NCI-H187 treated with DMSO at 0.1 percent for 48 hours (cell line): ENCODE measurements at places on chromosomes 5 and 9.

- no peak for DNase-seq
Observed at GRCh38 chr5:127367946-127368465, 77.4 kb downstream of the MEGF10 start.

DNA sequence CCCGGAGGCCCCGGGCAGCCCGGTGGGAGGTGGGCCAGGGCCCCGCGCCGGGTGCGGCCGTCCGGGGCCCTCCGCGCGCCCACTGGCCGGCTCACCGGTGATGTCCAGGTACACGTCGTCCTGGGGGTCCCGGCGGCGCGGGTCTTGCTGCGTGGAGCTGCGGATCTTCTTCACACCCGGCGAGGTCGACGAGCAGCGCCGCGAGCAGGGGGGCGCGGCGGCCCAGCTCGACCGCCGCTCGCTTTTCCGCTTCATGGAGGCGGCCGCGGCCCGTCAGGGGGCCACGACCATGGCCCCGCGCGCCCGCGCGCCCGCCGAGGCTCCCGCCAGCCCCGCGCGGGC is 548 bp downstream of the CDC14B start:
- DNase-seq: no peak

DNA sequence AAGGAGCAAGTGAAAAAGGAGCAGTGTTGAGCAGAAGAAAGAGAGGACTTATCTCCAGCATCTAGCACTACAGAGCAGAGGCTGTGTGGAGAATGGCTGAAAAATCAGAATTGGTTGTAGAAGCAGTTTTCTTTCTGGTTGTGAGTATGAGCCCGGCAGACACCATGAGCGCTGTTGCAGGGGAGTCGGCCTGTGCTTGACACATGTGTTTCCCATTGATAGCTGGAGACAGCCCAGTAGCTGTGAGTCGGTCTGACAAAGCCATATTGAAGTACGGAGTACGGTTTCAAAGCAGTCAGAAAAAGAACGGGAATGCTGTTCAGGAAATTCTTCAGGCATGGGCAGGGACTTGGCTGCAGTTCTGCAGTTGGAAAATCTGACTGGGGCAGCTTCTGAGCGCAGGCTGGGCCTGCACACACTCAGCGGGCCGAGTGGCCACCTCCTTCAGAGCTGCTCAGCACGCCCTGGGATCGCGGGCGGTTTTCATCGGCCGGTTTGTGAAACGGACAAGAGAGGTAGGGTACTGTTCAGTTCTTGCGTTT is at the start of gene SGCD:
TSS of gene SGCD (plus strand) at position 447 of the 542 bp plus-strand sequence.
- DNase-seq: no peak

DNA sequence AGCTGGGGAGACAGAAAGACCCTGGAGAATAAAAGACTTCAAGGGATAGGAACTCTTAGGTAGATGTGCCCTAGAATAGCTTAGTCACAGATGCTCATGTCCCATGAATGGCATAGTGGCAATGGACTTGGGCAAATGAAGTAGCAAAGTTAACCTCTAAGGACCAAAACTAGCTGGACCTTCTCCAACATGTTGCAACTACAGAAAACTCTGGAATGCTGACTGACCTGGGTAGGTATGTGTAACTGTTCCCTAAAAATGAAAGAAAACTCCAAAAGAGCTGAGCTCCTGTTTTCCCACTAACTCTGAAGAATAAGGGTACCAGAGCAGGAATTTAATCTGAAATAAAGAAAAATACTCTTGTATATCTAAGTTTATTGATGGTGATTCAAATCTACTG is 12.5 kb upstream of the LPAR1 start:
- DNase-seq: no peak

DNA sequence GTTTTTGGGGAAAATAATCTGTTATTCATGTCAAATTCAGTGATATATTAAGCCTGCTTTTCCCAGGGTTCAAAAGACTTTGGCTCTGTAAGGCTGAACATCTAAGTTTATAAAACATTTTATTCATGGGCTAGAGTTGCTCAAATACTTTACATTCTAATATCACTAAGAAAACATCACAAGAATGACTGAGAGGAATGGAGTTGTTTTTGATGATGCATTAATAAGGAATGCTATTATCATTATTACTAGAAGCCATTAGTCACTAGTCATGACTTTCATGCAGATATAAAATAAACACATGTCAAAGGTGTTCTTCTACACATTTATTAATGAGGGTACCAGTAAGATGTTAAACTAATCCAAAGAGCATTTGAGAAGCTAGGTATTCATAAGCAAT is 185.5 kb upstream of the KCNN2 start:
- DNase-seq: no peak

DNA sequence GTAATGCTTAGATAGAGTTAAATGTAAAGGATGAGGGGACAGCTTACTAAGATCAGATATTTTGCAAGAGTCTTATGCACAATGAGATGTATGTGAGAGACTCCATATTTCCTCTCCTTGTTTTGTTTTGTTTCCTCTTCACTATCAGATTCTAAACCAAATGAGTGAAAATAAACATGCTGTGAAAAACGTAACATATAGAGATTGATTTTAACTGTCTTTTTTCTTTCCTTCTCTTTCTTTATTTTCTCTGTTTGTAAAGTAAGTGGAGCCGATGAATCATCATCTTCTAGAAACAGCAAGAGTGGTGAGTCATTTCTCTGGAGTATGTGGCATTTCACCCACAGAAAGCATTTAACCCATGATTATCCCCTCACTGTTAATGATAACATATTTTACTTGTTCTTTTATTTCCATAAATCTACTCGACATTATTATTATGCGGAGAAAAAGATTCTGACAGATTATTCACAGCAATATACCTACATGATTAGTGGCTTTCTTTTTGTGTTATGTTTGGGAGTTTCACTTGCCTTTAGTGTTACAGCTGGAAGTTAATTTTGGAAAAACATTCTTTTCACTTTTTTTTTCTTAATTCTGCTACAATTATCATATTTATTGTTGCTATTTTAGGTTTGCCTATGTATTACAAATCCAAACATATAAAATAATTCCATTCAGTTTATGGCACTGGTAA is 2.1 kb upstream of the ANXA1 start:
- no peak for DNase-seq

DNA sequence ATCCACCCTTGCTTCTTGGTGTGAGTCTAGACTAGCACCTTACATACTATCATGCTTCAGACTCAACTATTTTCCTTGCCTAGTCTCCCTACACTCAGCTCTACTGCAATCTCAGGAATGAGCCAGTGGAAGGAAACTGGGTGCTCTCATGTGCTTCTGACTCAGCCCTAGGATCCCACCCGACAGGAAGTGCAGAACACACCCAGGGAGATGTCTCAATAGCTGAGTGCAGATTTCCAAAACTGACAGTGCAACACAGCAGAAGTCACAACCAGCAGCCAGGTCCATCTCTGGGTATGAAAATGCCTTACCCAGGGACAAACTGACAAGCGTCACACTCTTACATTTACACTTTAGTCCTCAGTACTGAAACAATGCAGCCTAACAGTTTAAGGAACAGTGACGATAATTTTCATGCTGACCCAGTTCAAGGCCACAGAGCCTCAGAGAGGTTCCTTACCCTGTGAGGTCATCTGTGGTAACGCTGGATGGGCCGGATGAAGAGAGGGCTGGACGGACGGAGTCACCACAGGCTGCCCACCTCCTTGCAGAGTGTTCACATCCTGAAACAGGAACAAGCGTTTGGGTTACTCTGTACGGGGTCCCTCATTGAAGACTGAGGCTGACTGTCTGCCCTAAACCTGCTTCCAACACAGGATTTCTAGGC is 33.0 kb downstream of the FKBP15 start:
- no peak for DNase-seq

DNA sequence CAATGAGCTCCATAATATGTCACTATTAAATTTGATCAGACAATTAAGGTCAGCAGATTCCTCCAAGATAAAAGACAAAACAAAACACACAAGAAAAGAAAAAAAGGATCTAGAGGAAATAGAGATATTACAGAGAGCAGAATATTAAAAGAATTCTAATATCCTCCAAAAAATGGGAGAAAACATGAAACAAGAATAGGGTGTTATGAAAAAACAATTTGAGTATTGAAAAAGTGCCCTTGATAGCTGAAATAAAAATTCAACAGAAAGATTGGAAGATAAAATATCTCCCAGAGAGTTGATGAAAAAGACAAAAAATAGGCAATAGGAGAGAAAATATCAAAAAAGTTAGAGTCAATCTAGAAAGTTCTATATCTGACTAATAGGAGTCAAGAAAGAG is 44.8 kb upstream of the LHFPL2 start:
- DNase-seq: no peak

DNA sequence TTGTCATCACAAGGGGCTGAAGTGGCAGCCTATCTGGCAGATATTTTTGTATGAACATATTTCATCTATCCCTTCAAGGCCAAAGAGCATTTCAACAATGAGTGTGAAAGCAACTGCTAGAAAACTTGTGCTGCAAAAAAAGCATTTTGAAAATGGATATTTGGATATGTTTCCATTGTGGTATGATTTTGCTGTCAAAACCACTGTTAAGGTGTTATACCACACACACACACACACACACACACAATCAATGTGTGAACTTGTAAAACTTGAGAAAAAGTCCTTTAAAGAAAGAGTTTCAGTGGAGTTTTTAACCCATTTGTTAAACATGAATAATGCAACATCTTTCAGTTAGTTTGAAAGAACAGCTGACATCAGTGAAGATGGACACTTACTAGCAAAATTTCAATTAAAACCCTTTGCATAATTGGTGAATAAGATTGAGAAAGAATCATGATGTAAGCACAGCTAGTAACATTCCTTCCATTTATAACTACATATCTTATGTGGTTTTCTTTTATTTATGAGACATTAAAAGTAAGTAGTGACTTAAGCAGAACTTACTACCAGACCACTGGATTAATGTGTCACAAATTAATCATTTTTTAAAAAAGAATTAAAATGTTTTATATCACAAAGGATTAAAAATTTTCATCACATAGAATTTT is 182.6 kb upstream of the GNA14 start:
- no peak for DNase-seq

GRCh38 chr9:99782962-99783718 is 38.5 kb upstream of the NR4A3 start:
- DNase-seq: no peak

- DNase-seq: no peak
Observed at GRCh38 chr5:56763711-56764466, 51.5 kb upstream of the MAP3K1 start.

- no peak for DNase-seq
Observed at GRCh38 chr9:7239708-7240107, 481.9 kb downstream of the KDM4C start.

DNA sequence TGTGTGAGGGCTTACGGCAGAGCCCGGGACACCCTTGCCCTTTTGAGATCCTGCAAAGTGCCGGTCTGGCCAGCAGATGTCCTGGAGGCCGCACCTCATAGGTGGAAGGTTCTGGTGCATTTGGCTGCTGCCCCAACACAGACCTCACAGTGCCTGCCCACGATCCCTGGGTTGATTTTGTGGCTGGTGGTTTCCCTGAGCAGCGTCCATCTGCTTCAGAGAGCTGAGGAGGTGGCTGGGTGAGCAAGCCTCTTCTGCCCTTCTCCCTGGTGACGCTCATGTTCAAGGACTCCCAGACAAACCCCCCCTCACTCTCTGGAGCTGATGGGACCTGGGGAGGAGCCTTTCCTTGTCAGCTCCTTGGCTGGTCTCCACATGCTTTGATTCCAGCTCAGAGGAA is 18.9 kb downstream of the BNIP1 start:
- DNase-seq: no peak

GRCh38 chr5:102279711-102280110 is 16.4 kb downstream of the SLCO4C1 start:
- DNase-seq: no peak

- no peak for DNase-seq
Observed at GRCh38 chr9:16316911-16317817, 553.3 kb downstream of the BNC2 start.

DNA sequence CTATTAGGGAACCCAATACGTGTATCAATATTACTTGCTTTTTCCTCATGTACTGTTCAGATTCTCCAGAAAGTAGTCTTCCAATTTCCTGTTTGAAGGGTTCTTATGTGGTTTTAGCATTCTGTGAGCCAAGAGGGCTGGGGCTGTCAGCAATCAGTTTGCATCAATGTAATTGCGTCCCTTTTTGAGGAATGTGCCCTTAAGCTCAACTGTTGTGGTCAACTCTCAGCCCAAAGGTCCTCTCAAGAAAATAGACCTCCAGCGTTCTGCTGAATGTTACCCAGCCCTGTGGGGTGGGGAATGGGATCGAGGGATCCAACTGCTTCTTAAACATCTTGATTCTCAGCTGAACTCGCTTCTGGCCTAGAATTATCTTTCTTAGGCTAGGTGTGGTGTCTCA is 43.8 kb upstream of the CDK20 start:
- DNase-seq: no peak

DNA sequence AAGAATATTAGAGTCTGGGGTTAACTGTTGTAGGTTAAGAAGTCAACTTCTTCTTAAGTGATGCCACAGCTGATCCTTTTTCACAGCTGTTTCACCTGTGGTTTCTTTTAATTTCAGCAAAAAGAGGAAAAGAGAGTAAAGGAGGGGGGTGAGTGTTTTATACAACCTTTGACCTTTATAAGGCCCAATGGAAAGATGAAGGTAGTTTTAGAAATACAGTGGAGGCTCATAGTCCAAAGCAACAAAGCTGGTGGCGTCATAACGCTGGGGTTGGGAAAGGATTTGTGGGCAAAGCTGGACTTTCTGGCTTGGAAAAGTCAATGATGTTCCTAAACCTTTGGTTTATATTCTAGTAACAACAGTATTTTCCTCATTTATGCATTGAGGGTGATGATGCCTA is 49.5 kb downstream of the RCL1 start:
- DNase-seq: no peak

DNA sequence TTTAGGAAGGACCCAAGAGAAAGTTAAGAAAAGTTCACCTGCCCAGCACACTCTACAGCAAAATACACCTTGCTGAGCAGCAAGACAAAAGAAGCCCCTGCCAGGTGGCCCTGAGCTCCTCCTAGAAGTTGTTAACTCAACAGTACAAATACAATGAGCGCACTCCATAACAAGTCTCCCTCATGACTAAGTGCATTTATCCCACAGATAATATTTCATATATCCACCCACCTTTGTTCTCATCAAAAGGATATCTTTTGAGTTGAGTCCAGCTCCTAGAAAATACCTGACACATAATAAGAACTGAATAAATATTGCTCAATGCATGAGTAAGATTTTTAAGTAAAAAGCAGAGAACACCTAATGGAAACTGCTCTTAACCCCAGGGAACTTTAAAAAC is 73.3 kb downstream of the ABCA1 start:
- DNase-seq: no peak

GRCh38 chr5:137791799-137792198 is 37.6 kb upstream of the HNRNPA0 start:
- no peak for DNase-seq

- no peak for DNase-seq
Observed at GRCh38 chr9:38761339-38761738, 41.4 kb upstream of the FAM240B start.
